ENCODE measurements at places on chromosomes 6 and 20. TPM values are rescaled to one million over a fixed set of nuclear protein-coding genes. Genes with fewer than 3 reads are reported as not detected.

GRCh38 chr6:127266892-127267645, 405 bp downstream of the RNF146 start:
- DNase-seq, result peak; percentile 77

DNA sequence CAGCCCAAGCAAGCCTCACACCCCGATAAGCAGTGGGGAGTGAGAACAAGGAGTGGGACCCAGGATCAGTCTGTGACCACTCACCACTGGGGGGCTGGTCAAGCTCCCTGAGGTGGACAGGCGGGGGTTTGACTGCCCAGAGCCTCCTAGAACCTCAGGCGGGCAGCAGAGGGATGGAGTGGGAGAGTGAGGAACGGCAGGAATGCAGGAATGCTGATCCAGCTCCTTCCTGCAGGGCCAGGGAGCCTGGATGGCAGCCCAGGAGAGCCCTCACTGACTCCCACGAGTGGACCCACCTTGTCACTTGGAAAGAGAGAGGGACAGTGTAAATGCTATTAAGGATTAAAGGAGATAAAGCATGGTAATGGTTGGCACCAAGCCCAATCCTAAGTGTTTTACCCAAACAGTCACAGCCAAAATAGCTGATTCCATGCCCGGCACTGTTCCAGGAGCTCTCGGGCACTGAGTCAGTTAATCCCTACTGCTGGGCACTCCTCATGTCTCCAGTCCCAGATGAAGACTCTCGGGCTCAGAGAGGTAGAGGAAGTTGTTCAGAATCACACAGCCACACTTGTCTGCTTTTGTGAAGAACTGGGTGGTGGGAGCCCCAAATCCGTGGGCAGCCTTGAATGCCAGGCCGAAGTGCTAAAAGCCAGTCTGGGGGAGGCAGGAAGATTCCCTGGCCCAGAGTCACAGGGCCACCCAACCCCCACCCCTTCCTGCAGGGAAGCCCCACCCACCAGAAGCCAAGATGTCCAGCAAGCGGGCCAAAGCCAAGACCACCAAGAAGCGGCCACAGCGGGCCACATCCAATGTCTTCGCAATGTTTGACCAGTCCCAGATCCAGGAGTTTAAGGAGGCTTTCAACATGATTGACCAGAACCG, 3.1 kb downstream of the MYL9 start:
- DNase-seq, result peak; percentile 82

DNA sequence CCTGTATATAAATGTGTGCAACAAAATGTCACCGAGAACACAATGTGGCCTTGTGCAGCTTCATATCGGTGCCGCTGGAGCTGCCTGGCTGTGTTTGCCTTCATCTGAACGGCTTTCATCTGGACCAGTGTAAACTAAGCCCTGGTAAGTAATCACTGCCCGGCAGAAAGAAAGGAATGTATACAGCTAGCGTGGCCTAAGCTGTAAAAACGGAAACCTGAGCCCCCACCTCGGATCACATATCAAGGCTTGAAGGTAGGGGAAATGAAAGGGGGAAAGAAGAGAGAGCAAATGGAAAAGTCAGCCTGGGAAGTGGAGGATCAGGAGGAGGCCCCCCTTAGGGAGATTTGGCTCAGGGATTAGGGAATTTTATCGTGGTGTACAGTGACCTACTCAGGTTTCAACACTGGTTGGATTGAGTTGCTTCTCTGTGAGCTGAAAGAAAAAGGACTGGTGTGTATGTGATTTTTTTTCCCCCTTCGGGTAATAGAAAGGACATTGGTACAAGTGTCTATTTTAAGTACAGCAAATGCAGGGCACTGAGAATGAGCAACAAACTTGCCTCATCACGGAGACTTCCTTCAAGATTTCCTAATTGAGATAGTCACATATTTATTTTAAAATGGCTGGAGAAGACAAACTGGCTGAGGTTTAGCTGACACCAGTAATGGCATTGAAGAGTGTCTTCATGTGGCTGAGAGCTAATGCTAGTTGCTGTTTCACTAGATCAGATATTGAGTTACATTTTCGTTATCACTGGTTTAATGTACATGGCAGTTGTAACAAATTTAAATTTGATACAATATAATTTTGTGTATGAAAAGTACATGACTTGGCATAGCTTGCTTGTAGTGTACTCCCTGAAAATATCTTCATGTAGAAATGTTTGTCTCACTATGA, 3.5 kb downstream of the SOBP start:
- DNase-seq, result no peak

GRCh38 chr6:24284006-24284405, 73.9 kb downstream of the DCDC2 start:
- no peak for DNase-seq

DNA sequence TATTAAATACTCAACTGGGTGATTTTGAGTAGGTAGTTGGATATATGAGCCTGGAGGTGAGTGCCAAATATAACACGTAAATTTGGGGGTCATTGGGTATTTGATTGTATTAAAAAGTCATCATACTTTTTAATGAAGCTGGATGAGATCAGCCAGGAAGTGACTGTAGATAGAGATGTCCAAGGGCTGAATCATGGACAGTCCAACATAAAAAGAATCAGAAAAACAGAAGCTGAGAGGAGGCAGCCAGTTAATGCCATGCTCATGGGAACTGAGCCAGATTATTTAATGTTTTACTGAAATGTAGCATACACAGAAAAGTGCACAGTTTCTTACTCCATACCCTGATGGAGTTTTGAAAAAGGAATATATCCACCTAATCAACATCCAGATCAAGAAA, 435.5 kb upstream of the PLCB4 start:
- DNase-seq, result no peak

- no peak for DNase-seq
Observed at GRCh38 chr6:80254716-80255115, 148.2 kb downstream of the BCKDHB start.

- no peak for DNase-seq
Observed at GRCh38 chr6:75691012-75691411, 58.0 kb upstream of the MYO6 start.

- DNase-seq, result no peak
Observed at GRCh38 chr20:22862671-22863230, 172.4 kb upstream of the SSTR4 start.

DNA sequence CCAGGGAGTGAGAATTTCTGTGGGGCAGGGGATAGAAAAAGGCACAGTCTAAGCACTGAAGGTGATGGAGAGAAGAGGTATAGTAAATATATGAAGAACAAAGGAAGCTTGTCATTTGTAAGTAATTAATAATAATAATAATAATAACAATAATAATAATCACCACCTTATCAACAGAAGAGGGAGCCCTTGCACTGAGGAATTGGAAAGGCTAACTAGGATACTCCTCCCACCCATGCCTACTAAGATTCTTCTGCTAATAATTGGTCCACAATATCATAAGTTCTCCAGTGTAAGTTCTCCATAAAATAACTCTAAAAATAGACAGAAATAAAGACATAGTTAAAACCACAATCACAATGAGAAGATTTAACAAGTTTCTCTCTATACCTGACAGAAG, 912 bp upstream of the OR12D3 start:
- DNase-seq, result no peak

DNA sequence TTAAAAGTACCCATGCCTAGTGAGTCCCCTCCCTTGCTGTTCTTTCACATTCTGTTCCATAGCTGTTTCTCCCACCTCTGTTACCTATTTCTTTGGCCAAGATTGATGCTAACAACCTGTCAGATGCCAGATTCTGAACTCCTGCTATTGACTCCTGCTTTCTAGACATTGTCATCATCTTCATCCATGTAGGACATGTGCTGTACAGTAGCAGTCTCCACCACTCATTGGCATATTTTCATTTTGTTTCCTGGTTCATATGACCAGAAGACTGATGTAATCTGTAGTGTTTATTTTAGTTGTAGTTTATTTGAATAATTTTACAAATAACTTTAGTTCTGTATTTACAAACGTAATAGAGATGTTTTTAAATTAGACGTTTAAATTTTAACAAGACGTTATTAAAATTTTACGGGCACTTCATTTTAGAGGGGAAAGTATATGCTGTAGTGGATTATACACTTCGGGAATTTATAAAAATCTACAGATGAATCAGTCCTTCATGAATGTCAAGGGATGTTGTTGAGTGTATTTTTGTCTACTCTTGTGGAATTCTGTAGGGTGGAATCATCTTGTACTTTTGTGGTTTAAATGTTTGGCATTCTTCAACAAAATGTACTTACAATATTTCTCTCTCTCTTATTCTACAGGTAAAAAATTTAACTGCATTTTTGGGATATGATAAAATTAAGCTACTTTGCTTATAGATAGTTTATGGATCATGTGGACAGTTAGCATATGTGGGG, 34.1 kb downstream of the TRMT11 start:
- DNase-seq, result no peak

DNA sequence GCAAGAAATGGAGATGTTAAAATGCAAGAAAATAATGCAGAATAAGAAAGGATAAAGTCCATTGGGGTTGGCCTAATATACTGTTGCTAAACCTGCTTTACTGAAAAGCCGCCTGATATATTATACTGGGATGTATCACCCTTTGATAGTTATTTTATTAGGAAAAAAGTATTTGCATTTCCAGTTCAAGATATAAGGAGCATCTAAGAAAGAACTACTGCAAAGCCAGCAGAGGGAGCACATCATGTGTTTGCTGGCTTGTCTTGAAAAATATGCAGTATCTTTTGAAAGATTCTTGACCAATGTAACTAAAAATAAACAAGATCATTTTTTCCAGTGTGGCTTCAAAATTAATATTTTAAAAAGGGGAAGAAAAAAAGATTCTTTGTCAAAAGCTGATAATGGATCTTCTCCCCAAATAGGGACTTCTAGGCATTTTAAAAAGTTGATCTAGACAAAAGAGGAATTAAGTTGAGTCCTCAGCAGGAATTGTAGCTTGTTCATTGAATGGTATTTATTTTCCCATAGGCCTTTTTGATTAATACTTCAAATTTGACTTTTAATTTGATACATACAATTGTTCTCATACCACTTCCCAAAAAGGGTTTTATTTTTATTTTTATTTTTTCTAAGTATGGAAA, 214.9 kb downstream of the ZFAND3 start:
- DNase-seq, result no peak

- no peak for DNase-seq
Observed at GRCh38 chr20:56400001-56400640, 7.7 kb downstream of the CSTF1 start.

DNA sequence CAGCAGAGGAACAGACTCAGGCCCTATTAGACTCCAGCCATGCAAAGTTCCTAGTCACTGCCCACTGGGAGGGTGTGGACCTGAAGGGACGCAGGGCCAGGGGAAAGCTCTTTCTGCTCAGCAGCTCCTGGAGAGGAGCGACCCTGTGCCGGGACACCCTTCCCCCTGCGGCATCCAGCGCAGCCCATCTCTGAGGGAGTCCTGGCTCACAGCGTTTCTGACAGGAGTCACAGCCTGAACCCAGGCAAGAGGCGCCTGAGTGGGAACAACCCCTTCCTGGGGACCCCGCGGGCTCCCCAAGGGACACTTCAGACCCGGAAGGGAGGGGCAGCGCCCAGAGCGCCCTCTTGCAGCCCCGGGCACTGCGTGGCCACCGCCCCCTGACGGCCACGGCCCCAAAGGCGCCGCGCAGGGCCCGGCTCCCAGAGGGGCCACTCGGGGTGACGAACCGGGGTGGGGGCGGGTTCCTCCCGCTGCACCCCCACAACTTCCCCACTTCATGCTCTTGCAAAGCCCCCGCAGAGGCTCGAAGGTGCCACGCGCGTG, 862 bp downstream of the UCKL1 start:
- no peak for DNase-seq

GRCh38 chr6:26092443-26092842, 5.2 kb downstream of the HFE start:
- DNase-seq, result no peak

DNA sequence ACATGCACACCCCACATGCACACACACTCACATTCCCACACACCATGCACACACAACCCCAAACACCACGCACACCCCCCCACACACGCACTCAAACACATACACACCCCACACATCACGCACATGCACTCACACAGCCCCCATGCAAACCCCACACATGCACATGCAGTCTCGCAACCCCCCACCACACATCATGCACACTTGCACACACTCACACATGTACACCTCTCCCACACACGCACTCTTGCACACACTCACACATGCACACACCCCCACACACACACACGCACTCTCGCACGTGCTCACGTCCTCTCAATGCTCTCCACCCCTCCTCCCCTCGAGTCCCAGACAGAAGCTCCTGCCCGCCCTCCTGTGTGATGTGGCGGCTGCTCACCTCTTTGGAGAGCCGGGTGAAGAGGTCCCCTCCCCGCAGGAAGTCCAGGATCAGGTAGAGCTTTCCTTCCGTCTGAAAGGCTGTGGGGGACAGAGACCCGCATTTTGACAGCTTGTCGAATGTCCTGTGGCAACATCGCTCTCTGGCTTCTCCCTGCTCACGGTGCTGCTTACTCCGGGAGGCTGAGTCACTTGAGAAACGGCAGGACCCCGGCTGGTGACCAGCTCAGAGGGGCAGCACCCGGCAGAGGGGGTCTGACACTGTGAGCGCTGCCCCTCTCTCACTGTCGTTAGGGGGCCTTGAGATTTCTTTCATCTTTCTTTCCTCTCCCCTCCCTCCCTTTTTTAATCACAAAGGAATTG, 78.5 kb downstream of the RAMACL start:
- no peak for DNase-seq

DNA sequence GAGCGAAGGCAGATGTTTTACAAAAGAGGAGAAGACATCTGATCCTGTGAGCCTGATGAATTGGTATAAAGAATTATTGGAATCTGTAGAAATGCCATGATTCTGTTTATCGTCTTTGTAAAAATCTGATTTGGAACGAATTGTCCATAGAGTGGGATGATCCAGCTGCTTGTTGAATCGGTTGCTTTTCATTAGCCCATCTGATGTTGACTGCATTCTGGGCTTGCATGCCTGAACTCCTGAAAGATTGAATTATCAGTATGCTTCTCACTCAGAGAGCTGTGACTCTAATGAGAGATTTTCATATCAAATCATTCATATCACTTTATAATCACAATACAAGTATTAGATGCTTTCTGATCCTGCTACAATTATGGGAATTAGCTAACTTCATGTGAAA, 100.6 kb downstream of the KLHL32 start:
- no peak for DNase-seq

- no peak for DNase-seq
Observed at GRCh38 chr20:6560978-6561377, 206.5 kb upstream of the BMP2 start.

DNA sequence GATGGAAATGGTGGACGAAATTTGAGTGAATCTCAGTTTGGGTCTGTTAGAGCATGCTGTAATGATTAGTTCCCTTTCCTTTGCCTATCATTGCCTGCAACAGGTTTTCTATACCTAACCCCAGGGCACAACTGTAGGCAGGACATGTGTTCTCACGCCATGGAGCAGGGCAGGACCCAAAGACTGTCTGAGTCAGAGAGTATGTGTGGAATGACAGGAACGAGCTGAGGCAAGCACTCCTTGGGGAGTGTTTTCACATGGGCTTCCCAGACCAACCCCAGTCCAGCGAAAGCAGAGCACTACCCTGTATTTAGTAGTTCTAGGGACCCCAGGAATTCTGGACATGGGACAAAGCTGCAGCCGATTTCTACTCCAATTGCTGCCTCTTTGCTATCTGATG, 234.2 kb downstream of the HACE1 start:
- DNase-seq, result no peak

MYLK2 gene
- not detected for total RNA-seq

DBNDD2 gene
- 123 TPM for total RNA-seq

METTL24 gene
- 12.5 TPM for total RNA-seq

OTOR gene
- not detected for total RNA-seq

NFKBIL1 gene
- total RNA-seq, result 19.8 TPM

CCN2 gene
- 1,507 TPM for total RNA-seq

TMEM244 gene
- not detected for total RNA-seq

MCHR2 gene
- not detected for total RNA-seq

TAAR5 gene
- total RNA-seq, result not detected

MTRF1L gene
- 16.0 TPM for total RNA-seq

ALDH8A1 gene
- 1.6 TPM for total RNA-seq

NKX2-2 gene
- total RNA-seq, result not detected
